ENCODE measurements at places on chromosomes 5 and 9.

- no peak for DNase-seq
These were observed 439.2 kb downstream of the PTPRD start for GRCh38 chr9:10173561-10173960.

DNA sequence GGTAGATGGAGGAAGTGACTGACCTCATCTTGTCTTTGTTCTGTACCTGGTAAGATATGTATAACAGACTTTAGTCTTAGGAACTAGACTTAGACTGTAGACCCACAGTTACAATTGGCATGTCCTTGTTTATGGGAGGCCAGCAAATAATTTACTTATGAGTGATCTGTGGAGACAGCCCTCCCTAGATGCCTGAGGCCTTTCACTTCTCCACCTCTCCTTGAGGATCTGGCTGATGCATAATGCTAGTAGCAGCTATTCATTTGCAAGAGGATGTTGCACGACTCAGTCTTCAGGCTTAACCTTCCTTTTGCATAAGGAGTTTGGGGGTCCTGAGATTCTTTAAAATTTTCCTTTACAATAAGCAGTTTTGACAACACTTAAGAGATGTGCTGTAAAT lies 100.7 kb downstream of the YTHDC2 start:
- no peak for DNase-seq

GRCh38 chr5:102450313-102450990 lies 48.3 kb downstream of the SLCO6A1 start:
- DNase-seq, result no peak

DNA sequence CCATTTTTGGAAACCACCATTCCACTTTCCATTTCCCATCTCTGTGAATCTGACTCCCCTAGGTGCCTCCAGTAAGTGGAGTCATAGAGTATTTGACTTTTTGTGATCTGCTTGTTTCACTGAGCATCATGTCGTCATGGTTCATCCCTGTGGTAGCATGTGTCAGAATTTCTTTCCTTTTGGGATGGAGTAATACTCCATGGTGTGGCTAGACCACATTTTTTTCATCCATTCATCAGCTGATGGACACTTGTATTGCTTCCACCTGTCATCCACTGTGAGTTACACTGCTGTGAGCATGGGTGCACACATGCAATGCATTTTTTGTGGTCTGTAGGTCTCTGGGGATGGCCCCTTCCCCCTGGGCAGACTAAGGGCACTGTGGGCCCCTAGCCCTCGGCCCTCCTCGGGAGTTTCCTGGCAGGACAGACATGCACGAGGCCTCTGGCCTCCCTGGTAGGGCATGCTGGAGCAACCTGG lies 115.9 kb downstream of the GADD45G start:
- no peak for DNase-seq

DNA sequence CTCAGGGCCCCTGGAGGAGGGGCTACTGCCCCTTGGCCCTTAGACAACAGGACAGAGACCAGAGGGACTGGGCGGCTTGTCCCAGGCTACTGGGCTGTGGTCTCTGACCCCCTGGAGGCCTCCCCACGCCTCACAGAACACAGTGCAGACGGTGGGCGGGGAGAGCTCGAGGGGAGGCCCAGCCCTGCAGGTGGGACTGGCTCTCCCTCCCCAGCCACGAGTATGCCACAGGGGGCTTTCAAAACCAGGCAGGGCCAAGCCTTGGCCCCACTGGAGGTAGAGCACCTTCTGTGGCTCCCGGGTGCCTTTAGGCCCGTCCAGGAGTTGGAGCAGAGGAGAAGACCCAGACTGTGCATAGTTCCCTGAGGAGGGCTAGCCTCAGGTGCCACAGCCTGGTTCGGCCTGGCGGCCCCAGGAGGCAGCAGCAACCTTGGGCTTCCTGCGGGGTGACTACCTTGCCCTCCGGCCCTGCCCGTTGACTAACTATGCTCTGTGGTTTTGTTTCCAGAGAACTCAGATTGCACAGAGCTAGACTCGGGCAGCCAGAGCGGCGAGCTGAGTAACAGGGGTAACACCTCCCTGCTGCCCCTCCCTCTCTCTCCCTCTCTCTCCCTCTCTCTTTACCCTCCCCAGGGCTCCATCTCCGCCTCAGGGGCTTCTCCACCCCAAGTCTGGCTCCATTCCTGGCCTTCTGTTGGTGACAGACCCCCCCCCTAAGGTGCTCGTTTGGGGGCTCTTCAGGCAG lies 15.5 kb downstream of the CARD19 start:
- DNase-seq, result no peak

Data from activated CD4-positive, alpha-beta T cell treated with anti-CD3 and anti-CD28 coated beads for 4 hours (primary cell).